Glomerular endothelial cell (primary cell): ENCODE measurements at places on chromosomes 12 and 14.

DNA sequence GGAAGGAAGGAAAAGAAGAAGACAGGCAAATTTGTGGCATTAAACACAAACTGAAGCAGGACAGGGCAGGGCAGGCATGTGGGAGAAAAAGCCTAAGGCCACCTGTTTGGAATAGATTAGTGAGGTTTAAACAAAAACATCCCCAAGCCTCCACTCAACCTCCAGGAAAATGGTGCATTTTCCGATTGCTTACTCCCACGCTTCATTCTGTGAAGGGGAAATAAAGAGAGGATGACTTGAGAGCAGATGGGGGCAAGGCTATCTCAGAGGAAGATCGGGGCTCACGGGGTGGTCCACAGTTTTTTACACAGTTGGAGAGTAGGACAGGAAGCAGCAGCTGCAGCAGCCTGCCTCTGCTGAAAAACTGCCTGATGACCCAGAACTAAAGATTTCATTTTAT lies 250.9 kb downstream of the DUSP6 start:
- DNase-seq: no peak

DNA sequence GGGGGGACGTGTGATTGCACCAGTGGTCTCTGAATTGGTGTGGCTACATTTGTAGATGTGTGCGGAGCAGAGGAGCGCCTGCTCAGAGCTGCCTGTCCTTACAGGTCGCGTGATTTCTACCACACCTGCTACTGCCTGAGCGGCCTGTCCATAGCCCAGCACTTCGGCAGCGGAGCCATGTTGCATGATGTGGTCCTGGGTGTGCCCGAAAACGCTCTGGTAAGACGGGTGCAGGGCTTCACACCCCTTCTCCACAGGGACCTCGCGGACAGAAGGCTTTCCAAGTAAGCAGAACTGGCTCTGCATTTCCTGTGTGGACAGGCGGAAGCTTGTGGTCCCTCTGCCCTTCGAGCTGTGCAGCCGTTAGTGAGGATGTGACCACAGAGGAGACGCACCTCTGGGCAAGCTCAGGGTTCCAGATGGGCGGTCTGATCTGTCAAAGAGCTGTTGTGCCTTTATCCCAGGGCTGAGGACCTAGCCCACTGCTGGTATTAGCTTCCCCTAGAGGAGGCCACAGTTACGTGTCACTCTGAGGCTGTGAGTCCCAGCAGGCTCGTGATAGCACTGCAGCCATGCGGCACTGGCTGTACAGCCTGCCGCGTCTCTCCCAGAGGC lies 47.7 kb downstream of the MAX start:
- no peak for DNase-seq

DNA sequence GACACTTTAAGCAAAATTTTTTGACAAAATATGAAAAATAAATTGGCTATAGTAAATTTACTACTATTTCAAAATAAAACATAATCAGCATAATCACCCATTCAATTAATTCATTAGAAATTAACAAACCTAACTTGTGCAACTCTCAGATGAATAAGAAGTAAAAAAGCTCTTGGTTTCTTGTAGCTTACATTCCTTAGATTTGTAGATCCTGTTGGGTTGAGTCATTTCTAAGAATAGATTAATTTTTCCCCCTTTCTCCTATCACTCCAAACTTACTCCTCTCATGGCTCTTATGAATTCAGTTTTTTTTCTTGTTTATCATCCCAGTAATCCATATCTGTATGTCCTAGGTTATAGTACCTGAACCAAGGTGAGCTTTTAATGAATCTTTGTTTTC lies 230.9 kb upstream of the LRIG3 start:
- no peak for DNase-seq

DNA sequence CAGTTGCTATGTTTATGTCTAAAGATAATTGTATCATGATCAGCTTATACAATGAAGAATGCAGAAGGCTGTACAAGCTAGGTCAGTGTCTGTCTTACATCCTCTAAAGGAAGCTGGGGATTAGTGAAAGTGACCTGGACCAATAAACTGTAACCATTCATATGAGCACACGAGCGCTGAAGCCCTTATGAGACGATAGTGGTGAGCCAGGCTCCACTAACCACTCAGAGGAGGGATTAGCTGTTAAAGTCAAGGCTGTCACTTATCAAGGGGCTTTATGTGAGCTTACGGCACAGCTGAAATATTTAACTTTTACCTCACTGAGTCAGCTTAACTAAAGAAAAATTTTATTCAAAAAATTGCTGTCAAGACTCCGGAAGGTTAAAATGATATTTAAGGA lies 30.3 kb downstream of the NDUFA12 start:
- DNase-seq: no peak

DNA sequence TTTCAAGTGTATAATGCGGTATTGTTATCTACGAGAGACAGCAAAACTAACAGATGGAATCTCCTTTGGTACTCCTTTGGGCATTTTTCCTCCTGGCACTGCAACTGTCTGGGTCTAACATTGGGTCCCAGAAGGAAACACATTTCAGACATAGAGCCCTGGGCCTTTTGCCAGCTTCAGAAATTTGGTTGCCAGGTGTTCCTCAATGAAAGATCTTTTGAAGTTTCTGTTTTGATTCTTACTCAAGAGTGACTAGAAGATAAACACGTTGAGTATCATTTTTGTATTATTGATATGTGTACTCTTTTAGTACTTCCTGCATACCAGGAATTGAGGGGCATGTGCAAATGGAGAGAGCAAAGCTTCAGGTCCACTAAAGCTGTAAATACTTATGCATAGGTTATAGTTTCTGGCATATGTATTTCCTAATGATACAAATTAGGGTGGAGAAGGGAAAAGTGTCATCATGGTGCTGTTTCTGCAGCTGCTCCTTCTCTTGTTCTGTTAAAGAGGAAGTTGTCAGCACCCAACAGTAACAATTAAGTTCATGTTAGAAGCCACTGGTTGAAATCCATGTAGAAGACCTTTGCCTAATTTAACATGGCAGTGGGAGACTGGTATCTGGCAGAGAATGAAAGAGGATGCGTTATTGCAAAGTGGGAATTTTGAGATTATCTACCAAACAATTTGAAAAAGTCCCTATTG lies 53.5 kb downstream of the SLC38A6 start:
- DNase-seq: no peak

GRCh38 chr14:42140831-42141279 lies 534.2 kb downstream of the LRFN5 start:
- DNase-seq: no peak
